ENCODE measurements at places on chromosomes 6 and 20.
A peak's percentile ranks its signal among the peaks of the same experiment; 100 is the strongest.

DNA sequence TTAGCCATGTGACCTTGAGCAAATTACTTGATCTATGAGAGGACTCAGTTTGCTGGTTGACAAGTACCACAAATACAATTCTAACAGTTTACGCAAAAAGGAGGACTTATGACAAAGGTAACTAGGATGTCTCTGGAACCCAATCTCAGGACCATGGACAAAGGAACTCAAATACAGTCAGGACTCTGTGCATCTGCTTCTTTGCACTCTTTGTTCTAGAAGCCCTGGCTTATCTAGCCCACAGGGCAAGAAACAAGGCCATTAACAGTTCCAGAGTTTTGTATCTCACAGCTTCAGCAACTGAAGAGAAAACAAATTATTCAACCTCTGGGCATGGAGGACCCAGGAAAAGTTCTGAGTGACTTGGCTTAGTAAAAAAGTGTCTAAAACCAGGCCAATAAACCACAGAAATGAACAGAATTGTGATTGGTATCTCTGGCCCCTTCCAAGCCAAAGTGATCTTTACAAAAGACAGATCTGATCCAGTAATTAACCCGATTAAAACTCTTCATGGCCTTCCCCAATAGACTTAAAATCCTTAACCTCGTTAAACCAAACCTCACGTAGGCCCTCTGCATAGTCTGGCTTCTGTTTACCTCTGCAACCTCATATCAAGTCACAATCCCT is 5.9 kb downstream of the WASF1 start:
- DNase-seq: no peak

GRCh38 chr6:45854149-45854742 is 161.4 kb downstream of the CLIC5 start:
- DNase-seq: no peak

DNA sequence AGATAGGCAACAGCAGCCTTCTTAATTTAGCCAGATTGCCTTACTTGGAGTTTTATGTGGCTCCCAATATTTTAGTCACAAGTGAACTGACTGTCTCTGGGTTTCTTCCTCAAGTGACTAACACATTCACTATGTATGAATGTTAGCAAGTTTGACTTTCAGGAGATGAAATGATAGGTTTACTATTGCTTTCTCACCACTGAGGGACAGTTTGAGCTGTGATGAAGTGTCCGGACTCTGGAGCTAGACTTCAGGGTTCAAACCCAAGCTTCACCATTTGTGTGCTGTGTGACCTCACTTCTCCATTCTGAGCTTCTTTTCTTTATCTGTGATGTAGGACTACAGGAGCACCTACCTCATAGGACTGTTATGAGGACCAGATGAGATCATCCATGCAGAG is 8.2 kb downstream of the DHX35 start:
- DNase-seq: no peak

DNA sequence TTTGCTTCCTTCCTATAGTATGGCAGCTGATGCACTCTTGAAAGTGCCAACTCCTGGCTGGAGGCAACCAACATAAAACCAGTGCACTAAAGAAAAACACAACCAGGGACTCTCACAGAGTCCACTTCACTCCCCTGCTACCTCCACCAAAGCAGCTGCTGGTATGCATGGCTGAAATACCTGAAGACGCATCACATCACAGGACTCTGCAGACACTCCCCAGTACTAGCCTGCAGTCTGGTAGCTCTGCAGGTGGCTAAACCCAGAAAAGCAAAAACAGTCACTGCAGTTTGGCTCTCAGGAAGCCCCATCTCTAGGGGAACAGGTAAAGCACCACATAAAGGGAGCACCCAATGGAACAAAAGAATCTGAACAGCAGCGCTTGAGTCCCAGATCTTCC is 473.0 kb upstream of the SPTLC3 start:
- DNase-seq: no peak

GRCh38 chr6:40472353-40472752 is 114.8 kb downstream of the LRFN2 start:
- DNase-seq: no peak

DNA sequence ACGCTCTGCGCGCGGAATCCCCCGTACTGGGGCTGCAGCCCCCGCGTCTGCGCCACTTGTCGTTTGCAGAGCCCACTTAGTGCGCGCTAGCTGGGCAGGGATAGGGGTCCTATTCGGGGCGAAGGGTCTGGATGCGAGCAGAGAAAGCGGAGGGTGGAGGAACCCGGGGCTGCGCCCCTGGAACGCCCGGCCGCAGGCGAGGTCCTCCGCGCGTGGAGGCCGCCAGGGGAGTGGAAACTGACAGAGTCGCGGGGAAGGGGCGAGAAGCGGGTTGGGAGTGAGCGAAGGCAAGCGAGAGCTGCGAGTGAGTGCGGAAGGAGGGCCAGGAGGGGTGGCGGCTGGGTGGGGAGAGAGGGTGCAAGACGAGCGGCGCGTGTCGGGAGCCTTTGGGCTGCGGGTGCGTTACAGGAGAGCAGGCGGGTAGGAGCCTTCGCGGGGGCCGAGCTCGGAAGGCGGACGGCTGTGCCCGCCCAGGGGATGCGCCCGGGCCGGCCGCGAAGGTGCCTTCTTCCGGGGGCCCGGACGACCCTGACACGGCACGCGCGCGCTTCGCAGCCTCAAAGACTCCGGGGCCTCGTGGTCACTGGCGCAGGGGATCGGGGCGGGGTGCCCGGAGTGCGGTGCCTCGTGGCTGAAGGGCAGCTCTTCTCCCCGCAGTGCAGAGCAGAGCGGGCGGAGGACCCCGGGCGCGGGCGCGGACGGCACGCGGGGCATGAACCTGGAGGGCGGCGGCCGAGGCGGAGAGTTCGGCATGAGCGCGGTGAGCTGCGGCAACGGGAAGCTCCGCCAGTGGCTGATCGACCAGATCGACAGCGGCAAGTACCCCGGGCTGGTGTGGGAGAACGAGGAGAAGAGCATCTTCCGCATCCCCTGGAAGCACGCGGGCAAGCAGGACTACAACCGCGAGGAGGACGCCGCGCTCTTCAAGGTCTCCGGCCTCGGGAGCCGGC is 1.2 kb downstream of the IRF4 start:
- DNase-seq: no peak

- peak; percentile 68 for DNase-seq
Observed at GRCh38 chr6:24910961-24911725, 24.6 kb downstream of the RIPOR2 start.

All from germinal center (tissue), 1 donor.